Anterior cingulate cortex (tissue), 58 donors: ENCODE measurements at places on chromosomes 12 and 14.

DNA sequence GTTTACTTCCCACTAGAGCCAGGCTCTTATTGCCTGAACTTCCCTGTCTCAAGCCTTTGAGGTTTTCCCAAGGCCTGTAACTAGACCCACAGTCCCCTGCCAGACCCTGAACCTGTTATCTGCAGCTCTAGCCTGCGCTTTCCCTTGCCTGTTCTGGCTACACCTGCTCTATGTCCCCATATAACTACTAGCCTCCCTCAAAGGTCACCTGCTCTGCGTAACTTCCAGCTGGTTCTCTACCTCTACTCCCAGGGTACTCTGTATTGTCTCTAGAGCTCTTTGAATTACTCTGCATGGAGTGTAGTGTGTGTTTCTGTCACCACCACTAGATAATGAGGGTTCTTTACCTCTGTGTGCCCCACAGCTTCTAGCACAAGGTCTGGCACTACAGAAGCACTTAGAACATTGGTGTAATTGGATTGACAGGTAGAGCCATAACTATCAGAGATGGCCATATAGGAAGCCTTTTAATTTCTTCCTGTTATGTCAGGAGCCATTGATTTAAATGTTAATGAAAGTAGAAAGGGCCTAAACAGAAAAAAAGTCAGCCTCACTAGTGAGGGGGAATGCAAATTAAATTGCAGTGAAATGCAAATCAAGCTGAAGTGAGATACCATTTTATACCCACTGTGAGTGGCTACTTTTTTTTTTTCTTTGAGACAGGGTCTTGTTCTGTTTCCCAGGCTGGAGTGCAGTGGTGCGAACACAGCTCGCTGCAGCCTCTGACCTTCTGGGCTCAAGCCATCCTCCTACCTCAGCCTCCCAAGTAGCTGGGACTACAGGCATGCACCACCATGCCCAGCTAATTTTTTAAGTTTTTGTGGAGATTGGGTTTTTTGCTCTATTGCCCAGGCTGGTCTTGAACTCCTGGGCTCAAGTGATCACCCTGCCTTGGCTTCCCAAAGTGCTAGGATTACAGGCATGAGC, 47.8 kb downstream of the EID3 start:
- DNase-seq = no peak

- no peak for DNase-seq
Measured at GRCh38 chr12:7327918-7328317, 24.0 kb downstream of the ACSM4 start.

DNA sequence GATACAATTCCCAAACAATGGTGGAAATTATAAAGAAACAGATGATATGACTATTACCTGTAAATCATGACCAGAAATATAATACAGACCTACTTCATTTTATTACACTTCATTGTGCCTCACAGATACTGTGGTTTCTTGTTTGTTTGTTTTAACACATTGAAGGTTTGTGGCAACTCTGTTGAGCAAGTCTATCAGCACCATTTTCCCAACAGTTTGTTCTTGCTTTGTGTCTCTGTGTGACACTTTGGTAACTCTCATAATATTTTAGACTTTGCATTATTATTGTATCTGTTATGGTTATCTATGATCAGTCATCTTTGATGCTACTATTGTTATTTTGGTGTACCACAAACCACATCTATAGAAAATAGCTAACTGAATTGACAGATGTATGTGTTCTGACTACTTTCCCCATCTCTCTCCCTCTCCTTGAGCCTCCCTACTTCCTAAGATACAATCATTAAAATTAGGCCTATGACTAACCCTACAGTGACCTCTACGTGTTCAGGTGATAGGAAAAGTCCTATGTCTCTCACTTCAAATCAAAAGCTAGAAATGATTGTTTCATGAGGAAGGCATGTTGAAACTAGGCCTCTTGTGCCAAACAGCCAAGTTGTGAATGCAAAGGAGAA, 49.1 kb downstream of the FBXO33 start:
- no peak for DNase-seq

GRCh38 chr12:39990122-39991101, 115.5 kb downstream of the SLC2A13 start:
- DNase-seq = no peak

- no peak for DNase-seq
Measured at GRCh38 chr14:68249661-68250451, 430.3 kb downstream of the RAD51B start.

- DNase-seq = no peak
Measured at GRCh38 chr14:23894362-23895052, 59.1 kb upstream of the DHRS4 start.
